Tibial nerve (tissue), 4 donors: ENCODE measurements at places on chromosomes 12 and 14. TPM values are rescaled to one million over a fixed set of nuclear protein-coding genes. Genes with fewer than 3 reads are reported as not detected.

DNA sequence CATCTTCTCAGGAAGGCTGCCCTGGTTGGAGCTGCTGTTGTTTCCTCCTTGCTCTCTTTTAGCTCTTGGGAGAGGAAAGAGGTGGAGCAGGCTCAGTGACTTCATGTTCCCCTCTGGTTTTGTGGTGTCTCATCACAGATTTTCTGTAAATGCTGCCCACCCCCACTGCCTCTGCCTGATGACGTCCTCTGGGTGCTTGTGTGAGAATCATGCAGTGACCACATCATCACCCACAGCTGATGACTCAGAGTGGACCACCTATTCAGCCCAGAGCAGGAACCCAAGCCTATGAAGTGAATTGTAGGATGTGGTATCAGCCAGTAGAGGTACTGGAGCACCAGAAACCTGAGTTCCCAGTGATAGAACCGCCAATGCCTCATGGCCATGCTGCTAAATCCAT, at the start of gene GZMB:
Gene GZMB (minus strand): TSS at position 33 of the 400 bp plus-strand sequence. CDS start 30 bp downstream, at position 3.
- no peak for DNase-seq

GRCh38 chr12:32105986-32106516, 596 bp upstream of the BICD1 start:
- no peak for DNase-seq

- DNase-seq = no peak
Measured at GRCh38 chr14:23559010-23559925, 3.2 kb downstream of the THTPA start.

GRCh38 chr12:2382370-2383155, 329.8 kb downstream of the CACNA1C start:
- no peak for DNase-seq

- DNase-seq = no peak
Measured at GRCh38 chr14:78586681-78587080, 416.5 kb downstream of the NRXN3 start.

Gene PPP1R36
- 3.9 TPM for total RNA-seq

Gene PYGL
- 50.0 TPM for total RNA-seq
